ENCODE measurements at places on chromosomes 12 and 14.
A peak's percentile ranks its signal among the peaks of the same experiment; 100 is the strongest.

GRCh38 chr14:77649326-77649725 lies 32.9 kb upstream of the SPTLC2 start:
- DNase-seq, result no peak

DNA sequence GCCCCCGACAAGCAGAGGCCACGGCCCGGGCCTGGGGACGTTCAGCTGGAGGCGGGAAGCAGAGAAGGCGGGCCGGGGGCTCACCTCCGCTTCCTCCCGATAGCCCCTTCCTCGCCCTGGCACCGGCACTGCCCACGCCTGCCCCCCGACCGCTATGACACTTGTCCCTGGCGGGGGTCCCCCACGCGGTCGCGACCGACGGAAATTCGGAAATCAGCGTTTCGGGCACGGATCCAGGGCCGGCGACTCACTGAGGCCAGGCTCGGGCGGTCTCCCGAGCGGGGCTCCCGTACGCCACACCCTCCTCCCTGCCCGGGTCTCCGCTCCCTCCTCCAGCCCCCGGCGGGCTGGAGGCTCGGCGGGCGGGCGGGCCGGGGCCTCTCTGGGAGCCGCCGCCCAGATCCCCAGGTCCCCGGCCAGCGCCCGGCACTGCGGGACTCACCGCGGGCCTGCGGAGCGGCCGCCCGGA lies 581 bp downstream of the PITPNM2 start:
- DNase-seq, result no peak

GRCh38 chr14:51444353-51445000 lies 204.4 kb downstream of the TMX1 start:
- DNase-seq, result no peak

DNA sequence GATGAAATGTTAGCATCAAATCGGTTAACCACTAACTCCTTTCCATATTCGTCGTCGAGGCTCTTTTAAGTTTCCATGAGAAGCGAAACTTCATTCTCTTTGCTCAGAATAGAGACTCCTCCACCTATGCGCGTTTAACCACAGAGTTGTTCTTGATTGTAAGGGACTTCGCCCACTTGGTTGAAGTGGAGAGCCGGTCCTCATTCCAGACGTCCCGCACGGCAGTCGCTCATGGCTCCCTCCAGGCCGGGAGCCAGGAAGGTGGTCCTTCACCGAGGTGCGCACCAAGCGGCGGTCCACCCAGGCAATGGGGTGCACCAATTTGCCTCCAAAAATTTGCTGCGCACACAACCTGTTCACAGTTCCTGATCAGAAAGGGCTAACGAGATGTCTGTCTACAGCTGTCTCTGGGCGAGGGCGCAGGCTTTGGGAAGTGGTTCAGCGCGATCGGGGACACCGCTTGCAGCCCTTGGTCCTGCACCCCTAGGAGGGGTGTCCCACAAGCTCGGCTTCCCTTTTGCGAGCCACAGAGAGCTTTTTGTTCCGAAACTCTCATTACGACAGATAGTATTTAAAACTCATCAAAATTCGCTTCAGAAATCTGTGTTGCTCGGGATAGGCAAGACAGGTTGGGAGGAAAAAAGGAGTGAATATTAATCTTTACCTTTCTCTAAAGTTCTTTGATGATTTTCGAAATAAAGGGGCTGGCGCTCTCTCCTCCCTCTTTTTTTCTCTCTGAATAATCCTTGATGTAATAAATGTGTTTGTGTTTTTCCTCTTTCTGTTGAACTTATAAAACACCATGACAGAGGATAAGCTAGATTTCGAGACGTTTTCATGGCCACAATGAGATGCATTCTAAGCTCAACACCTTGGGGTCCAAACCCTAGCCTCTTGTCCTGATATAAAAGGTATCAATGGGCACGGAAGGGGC lies 6.4 kb upstream of the ALX1 start:
- DNase-seq, result no peak

DNA sequence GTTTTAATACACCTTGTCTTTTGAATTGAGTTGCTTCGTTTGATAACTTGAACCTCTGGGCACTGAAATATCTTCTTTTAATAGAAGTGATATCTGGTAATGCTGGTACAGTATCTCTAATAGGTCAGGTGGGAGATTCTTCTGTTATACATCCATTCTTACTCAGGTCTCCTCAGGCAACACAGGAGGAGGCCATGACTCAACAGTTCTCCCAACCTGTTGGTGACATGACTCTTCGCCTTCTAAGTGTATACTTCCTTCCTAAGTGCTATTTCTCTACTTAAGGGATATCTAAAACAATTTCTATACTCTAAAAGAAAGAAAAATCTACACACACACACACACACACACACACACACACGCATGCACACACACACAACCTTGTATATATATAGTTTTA lies 509.1 kb downstream of the PCNX1 start:
- no peak for DNase-seq

DNA sequence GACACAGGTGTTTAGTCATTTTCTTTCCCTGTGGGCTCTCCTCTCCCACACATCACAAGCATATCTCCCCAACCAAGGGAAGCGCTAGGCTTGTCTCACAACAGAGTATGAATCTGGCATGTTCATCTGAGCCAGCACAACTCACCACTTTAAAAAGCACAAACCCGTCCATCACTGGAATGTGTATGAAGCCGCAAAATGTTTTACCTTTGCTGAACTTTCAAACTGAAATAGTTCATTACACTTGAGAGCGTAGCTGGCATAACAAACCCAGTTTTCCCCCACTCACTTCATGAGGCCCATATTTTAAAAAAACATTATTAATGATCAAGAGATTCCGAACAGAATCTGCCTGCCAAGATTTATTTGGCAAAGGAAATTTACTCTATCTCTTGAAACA lies 15.8 kb downstream of the NID2 start:
- no peak for DNase-seq

DNA sequence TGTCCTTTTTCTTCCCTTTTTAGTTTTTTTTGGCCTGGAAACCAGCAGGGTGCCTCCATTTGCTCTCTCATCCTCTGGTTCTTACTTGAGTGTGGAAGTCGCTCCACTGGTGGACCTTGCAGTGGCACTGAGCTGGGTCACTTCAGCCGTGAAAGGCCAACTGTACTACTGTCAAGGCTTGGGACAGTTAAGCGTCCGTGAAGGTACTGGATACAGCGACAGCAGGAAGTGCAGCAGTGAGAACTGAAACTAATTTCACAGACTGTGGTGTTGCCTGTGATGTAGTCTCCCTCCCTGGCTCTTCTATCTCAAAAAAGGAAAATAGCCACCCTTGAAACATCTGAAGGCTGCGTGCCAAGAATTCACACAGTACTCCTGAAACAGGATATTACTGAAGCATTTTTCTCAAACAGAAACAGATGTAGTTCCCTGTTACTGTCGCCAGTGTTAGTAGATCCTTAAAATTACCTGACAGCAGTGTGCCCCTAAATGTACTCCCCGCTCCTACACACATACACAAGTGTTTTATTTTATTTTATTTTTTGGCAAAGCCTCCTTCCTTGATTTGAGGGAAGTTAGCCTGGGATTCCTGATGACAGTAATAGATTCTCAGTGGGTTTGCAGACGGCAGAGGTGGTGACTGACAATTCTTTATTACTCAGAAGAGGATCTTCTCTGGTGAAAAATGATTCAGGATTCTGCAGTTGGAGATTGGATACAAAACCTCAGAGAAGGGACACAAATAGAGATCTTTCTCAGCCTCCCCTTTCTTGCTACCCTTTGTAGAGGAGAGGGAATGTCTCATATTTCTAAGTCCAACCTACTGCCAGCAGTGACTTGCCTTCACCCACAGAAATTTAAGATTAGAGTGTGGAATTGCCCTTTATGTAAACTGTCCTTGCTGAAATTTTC lies 4.4 kb downstream of the SUSD6 start:
- DNase-seq, result no peak

- DNase-seq, result no peak
These were observed 753 bp upstream of the ATP5MC2 start for GRCh38 chr12:53676656-53677015.

- DNase-seq, result no peak
These were observed 164.7 kb downstream of the SSPN start for GRCh38 chr12:26360062-26360461.

DNA sequence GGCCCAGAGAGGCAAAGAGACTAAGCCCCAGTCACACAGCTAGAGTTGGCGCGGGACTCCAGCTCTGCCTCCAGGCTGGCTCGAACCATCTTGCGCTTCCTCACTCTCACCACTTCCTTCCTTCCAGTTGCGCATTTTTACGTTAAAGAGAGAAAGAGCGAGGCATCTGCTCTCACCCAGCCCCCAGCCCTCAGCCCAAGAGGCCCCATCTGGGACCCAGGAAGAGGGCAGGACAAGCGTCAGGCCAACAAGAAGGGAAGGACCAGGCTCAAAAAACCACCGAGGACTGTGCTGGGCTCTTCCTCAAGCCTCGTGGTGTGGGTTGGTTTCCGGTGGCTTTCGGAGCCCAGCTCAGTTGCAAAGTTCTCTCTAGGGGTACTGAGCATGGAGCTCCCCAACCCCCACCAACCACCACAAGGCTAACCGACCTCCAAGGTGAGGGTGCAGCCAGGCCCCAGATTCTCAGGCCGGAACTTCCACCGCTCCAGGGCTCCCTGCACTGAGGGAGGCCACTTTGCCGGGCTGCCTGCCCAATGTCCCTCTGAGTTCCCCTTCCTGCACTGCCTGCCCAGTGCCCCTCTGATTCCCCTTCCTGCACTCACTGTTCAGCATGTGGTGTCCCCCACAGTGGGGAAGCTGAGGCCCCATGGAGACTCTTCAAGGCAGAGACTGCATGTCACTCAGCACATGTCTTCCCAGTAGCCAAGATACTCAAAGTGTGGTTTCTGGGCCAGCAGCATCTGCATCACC lies 35.9 kb downstream of the TESC start:
- DNase-seq, result no peak

DNA sequence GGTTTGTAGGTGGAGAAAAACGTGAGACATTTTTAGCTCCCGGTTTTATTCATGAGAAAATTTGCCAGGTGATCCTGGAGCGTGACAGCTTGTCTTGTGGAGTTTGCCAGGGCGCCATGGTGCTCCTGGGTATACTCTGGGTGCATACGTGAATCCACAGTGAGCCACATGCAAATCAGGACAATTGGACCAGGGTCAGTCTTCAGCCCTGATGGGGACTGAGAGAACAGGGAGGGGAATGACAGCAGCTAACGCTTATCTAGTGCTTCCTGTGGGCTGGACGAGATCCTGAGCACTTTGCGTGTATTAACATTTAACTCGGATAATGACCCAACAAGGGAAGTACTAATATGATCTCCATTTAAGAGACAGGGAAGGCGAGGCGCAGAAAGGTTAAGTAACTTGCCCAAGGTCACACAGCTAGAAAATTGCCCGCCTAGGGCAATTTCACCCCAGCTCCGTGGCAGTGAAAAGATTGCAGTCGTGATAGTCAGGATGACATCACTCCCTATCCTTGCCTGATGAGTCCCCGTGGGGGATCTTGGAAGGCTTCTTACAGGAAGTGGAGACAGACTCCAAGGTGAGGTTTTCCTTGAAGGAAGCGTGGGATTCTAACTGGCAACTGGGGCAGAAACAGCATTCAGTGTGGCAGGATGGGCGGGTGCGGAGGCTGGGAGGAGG lies 118.4 kb upstream of the NCOR2 start:
- DNase-seq, result peak; percentile 61

GRCh38 chr14:66979101-66979974 lies 209.9 kb upstream of the GARIN2 start:
- DNase-seq, result no peak

GRCh38 chr12:127292736-127293135 lies 974.2 kb upstream of the TMEM132C start:
- no peak for DNase-seq

DNA sequence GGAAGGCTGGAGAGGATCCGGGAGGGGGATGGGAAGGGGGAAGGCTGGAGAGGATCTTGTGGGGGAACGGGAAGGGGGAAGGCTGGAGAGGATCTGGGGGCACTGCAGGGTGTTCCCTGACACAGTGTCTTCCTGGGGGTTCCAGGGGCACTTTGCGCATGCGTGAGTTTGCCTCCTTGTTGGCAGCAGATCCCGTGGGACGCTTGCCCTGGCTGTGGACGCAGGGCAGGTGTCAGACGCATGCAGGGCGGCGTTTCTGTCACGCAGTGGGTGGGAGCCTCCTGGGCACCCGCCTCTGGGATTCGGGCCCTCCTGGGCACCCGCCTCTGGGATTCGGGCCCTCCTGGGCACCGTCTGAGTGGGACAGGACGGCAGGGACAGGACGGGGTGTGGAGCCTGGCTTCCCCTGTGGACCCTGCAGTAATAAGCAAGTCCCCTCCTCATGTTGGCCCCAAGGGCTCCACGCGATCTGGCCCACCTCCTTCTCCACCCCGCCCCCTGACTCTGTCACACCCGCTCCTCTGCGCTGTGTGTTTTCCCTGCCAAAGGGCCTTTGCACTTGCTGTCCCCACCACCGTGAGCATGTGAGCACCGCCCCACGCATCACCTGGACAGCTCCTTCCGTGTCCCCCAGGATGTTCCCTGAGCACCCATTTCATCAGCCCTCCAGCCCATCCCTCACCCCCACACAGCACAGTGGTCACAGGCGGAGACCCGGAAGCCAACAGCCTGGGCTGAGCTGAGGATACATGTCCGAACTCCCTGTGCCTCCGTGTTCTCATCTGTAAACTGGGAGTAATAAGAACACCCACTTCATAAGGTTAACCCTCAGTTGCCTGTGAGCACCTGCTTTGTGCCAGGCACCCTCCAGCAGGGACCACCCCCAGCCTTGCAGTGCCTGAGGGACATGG lies 4.4 kb downstream of the MMP17 start:
- peak; percentile 50 for DNase-seq

DNA sequence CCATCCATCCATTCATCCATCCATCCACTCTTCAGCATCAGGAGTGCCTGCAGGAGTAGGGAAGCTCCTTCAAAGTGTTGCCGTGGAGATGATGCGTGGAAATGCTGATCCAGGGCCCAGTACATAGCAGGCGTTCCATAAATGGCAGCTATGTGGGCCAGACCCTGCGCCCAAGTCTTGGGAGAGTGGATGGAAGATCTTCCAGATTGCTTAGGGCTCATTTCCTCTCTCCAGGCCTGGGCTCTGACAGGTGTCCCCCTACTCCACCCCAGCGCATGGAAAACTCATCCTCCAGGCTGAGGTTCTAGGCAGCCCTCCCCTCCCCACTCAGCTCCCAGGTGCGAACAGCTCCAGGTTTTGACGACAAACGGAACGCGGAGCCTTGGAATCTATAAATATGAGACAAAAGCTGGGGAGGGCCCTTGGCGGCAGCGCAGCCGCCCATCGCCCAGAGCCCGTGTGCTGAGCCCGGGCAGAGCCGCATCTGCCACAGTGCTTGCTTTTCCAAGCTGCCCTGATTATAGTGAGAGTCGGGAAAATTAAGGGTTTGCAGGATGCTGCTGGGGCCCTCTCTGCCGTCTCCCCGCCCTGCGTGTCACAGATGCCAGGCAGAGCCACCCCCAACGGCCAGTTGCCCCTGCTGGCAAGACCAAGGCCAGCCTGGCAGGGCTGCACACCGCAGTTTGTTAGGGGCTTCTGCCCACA lies 1.6 kb downstream of the BEGAIN start:
- DNase-seq, result no peak

GRCh38 chr14:38107216-38107631 lies 100.5 kb upstream of the SSTR1 start:
- DNase-seq, result no peak

DNA sequence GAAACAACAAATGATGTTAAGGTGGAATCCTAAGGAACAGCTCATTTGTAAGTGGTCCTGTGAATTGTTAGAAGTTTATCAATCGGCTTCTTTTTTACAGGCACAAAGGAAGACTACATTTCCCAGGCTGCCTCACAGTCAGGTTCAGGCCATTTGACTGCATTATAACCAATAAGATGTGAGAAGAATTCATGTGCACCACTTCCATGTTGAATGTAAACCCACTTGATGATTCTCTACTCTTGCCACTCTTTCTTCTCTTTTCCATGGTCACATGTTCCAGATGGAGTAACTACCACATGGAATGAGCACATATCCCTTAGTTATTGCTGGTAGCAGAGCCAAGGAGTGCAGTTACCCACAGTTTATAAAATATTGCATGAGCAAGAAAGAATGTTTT lies 67.1 kb upstream of the GZMB start:
- no peak for DNase-seq

Measured in T1000 (cell line).